Left kidney (tissue), 8 donors: ENCODE measurements at places on chromosomes 2 and 18.
A peak's percentile ranks its signal among the peaks of the same experiment; 100 is the strongest.

DNA sequence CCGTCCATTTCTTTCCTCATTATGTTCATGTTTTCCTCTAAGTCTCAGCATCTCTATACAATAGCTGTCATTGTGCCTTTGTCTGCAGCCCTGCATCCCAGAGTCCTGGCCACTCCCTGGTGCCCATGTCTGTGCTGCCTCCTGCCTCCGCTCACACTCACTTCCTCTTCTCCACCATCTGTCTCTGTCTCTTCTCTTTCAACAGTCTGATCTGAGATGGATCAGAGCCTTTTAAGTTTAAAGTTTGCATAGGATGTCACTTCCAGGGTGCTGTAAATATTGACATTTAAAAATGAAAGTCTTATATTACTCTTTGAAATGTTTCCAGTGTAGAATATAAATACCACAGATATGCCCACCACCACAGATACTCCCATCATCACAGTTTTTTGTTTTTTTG is 42.7 kb downstream of the UBE2F start:
- no peak for DNase-seq

DNA sequence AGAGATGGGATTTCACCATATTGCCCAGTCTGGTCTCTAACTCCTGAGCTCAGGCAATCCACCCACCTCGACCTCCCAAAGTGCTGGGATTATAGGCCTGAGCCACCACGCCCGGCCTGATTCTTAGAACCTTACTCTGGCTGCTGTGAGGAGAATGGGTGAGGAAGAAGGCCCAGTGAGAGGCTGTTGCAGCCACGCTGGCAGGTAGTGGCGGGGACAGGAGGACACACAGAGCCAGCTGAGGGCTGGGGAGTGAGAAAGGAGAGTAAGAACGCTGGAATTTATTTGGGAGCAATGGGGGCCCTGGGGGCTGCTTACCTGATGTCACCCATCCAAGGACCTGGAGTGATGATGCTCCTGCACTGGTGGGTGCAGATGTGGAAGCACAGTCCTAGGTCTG is 153.8 kb upstream of the SIX3 start:
- no peak for DNase-seq

DNA sequence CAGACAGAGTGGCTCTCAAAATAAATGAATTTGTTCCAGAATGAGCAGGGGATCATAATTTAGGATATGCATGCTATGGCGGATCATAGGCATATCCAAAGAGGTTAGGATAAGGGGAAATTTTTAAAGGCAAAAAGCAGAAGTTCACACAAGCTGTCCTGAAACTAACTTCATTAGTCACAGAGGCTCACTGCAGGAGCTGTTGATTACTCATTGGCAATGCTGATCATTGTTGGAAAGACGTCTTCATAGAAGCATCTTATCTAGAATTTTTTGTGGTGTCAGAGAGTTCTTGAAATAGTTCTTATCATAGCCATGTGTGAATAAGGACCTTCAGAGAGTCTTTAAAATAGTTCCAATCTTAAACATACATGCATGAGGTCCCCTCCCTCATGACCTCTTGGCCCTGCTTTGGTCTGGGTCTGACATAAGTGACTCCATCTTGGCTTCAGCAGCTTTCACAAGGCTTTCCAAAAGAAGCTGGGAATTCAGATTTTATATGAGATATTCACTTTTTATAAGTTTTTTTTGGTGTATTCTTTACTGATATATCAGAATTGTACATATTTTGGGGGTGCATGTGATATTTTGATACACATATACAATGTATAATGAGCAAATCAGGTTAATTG is 7.5 kb upstream of the CCDC195 start:
- DNase-seq: no peak

- DNase-seq: no peak
Observed at GRCh38 chr2:24105816-24106215, 17.3 kb downstream of the PFN4 start.

DNA sequence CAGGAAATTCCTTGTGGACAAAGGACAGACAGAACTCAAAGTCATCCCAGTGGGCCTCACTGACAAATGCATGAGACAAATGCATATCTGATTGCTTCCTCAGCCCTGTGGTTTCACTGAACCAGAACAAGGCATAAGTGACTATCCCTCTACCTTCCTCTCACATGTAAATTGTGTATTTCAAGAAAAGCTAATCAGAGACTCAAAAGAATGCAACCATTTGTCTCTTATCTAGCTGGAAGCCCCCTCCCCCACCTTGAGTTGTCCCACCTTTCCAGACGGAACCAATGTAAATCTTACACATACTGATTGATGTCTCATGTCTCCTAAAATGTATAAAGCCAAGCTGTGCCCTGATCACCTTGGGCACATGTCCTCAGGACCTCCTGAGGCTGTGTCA is 102.0 kb upstream of the TMEM200C start:
- DNase-seq: no peak

- DNase-seq: peak; percentile 27
Observed at GRCh38 chr2:81894451-81894990, 1590.0 kb upstream of the LRRTM1 start.
